HT-29 (cell line): ENCODE measurements at places on chromosomes 2 and 18.

GRCh38 chr2:145325485-145325884, 805.6 kb upstream of the ZEB2 start:
- DNase-seq, result no peak

DNA sequence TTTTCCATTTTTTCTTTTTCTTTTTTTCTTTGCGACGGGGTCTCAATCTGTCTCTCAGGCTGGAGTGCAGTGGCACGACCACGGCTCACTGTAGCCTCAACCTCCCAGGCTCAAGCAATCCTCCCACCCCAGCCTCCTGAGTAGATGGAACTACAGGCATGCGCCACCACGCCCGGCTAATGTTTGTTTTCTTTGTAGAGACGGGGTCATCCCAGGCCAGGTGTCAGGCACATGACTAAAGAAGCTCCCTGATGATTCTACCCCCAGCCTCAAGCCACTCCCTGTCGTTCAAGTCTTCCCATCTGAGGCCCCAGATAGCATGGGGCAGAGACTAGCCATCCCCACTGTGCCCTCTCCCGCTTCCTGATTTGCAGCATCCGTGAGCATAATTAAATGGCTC, 9.8 kb upstream of the FZD5 start:
- DNase-seq, result no peak

DNA sequence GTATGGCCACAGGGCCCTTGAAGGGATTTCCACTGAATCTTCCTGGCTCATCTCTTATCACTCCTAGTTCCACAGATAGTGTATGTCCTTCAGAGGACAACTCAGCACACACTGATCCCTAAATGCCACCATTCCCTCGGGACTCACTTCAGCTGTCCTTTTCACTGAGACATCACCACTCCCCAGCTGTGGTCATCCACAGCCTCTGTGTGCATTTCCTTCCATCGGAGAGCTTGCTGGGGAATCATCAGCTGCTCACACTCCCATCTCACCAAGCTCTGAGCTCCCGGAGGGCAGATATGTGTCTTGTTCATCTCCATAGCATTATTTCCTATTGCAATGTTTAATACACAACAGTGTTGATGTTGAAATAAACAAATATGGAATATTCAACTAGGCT, 759.5 kb downstream of the RNF144A start:
- DNase-seq, result no peak

GRCh38 chr2:159086342-159086741, 117.9 kb downstream of the TANC1 start:
- DNase-seq, result no peak

DNA sequence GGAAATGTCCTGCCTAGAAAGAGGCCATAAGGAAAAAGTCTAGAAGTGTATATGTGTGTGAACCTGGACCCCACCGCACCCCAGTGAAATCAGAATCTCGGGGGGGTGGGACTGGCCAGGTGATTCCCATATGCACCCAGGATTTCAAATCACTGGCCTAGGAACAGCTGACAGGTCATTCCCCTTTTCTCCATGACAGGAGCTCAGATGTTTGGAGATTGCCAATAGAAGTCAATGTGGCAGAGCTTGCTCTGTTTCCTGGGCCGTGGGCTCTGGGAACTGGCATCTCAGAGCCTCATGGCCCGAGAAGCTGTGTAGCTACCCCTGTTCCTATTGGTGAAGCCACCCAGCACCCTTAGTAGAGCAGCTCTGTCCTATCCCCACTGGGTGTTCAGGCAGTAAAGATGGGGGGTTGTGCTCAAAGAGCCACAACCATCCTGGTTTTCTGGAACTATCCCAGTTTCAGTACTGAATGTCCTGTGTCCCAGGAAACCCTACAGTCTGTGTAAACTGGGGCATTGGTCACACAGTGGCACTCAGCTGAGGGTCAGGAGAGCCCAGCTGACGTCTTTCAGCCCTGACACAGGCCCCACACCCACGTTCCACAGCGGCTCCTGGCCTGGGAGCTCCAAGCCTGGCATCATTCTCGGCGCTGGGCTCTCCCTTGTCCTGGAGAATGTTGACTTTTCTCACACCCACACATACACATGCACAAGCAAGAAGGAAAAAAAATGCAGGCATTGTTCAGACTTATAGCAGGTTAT, 18.9 kb downstream of the GNLY start:
- DNase-seq, result no peak

- DNase-seq, result peak; percentile 46
These were observed 603.3 kb upstream of the POU3F3 start for GRCh38 chr2:104250635-104251034.

DNA sequence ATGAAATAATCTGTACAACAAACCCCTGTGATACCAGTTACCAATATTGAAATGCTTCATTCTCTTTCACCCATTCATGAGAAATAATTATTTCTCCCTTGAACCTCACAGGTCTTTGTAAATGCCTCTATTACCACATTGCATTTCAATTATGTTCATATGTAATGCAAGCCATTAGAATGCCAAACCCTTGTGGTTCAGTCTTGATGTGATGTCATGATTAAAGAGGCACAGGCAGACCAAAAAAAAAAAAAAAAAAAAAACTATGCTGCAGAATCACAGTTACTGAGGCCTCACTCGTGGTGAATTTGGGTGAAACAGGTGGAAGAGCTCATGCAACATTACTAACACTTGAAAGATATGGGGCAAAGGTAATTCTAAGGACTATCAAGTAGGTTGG, 9.4 kb upstream of the EPG5 start:
- no peak for DNase-seq

GRCh38 chr2:9226458-9227380, 20.1 kb downstream of the ASAP2 start:
- DNase-seq, result no peak

DNA sequence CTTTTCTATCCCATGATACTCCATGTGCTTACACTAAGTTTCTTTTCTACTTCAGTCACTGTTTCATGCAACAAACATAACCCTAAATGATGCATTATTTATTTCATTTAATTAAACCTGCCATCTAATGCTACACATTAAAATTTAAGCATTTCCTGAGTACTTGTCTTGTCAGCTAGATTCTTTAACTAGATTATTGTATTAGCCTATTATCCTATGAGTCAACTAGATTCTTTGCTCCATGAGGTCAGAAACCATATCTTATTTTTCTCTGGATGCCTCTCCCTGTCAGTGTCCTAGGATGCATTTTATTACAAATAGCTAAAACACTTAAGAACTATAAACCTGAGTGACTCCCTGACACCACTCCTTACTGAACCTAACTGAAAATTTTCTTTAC, 652.4 kb downstream of the SLC4A3 start:
- no peak for DNase-seq

- DNase-seq, result peak; percentile 24
These were observed 11.5 kb upstream of the DIPK1C start for GRCh38 chr18:74468547-74469061.

DNA sequence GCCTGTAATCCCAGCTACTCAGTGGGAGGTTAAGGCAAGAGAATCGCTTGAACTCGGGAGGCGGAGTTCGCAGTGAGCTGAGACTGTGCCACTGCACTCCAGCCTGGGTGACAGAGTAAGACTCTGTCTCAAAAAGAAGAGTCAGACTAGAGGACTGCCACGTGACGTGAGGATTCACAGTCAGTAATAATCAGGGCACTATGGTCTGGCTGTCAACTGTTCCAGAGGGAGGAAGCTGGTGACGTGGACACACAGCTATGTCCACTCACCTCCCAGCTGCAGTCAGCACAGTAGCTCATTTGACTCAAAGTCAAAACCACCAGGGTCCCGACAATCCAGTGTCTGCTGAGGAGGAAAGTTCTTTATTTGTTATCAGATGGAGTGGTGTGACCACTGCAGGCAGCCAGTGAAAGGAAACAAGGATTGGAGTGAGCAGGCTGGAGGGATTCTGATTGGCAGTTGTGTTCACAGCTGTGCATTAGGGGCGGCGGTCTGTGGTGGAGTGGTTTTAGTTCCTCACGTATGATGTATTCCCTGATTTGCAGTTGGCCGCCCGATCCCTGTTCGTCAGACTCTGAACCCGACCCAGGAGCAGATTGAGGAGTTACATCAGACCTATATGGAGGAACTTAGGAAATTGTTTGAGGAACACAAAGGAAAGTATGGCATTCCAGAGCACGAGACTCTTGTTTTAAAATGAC, 37.9 kb downstream of the MOGAT1 start:
- DNase-seq, result peak; percentile 79

DNA sequence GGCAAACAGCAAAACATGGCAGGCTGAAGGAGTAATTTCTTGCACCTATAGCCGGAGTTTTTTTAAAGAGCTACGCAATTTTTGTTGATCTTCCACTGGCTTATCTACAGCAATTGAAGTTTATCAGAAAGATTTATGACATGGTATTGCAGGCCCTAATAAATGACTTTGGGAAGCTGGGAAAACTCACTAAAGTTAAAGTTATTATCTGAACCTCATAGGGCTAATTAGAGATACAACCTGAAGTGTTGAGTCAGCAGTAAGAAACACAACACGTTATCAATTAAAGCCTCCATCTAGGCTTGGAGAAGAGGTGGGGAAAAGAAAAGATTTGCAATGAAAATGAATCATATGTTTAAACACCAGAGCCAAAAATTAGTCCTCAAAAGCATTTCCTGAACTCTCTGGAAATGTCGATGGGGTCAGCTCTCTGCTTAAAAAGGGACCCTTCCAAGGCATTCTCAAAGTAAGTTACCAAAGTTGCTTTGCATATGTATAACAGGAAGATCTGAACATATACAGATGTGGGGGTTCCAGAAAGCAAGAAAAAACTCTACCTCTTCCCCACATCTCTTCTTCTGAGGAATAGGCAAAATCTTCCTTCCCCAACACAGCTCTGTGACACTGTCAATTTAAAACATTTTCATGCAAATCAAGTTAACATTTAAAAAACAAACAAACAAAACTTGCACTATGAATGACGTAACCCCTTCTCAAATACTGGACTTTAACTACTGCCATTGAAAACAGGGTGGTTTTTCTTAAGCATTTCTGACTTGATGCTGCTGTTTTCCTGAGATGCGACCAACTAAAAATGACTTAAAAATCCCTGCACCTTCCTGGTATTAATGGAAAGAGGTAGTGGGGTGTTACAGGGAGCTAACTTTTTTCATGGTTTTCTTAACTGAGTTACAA, 915.6 kb downstream of the NRXN1 start:
- DNase-seq, result no peak

- no peak for DNase-seq
These were observed 17.7 kb downstream of the POU3F3 start for GRCh38 chr2:104871649-104871971.

DNA sequence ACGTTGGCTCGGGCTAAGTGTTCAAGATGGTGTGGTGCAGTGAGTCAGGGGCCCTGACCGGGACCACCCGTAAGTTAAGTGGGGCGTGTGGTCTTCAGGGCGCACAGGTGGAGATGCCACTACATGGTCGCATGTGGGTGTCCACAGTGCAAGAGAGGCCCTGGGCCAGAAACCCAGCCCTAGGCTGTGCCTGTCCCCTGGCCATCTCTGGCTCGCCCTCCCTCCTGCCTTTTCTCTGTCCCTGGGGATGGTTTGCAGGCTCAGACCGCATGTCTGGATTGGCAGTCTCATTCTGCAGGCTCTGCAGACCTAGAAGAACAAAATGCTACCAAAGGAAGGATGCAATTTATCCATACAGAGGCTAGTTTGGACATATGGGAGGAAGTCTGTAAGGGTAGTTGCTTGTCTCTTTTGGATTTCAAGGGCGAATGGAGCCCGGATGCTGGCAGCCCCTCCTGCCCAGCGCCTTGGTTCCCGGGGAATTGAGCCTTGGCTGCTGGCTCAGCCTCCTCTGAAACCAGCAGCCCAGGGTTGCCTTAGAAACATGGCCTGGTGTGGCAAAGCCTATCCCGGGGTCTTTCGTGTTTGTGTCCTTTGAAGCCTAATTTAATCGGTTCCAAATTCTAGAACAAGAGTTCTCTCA, 417.5 kb upstream of the HS6ST1 start:
- no peak for DNase-seq

- peak; percentile 54 for DNase-seq
These were observed 41.2 kb downstream of the ASAP2 start for GRCh38 chr2:9247786-9248185.

- DNase-seq, result no peak
These were observed 31.4 kb downstream of the CAPN13 start for GRCh38 chr2:30775833-30776232.

DNA sequence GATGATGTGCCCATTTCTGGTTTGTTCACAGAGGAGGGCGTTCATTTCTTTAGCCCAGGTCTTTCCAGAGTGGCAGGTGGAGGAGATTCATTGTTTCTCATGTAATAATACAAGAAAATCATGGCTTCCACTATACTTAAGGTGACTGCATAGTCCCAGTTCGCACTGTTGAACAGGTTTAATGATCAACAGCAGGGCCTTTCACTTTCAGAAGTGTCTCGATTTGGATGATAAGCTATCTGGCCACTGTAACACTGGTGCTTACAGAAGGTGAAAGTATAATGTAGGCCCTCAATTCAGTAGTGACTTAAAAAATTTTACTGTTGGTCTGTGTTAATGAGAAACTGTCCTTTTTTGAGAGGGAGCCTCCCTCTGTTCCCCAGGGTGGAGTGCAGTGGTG, 1.4 kb downstream of the RMC1 start:
- DNase-seq, result no peak

GRCh38 chr2:29817801-29818680, 103.3 kb downstream of the ALK start:
- no peak for DNase-seq

DNA sequence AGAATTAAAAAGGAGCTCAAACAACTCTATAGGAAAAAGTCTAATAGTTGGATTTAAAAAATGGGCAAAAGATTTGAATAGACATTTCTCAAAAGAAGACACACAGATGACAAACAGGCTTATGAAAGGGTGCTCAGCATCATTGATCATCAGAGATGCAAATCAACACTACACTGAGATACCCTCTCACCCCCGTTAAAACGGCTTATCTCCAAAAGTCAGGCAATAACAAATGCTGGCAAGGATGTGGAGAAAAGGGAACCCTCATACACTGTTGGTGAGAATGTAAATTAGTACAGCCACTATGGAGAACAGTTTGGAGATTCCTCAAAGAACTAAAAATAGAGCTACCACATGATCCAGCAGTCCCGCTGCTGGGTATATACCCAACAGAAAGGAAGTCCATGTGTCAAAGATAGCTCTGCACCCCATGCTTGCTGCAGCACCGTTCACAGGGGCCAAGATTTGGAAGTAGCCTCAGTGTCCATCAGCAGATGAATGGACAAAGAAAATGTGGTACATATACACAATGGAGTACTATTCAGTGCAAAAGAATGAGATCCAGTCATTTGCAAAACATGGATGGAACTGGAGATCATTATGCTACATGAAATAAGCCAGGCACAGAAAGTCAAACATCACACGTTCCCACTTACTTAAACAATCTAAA, 46.7 kb upstream of the B3GNT7 start:
- DNase-seq, result no peak

DNA sequence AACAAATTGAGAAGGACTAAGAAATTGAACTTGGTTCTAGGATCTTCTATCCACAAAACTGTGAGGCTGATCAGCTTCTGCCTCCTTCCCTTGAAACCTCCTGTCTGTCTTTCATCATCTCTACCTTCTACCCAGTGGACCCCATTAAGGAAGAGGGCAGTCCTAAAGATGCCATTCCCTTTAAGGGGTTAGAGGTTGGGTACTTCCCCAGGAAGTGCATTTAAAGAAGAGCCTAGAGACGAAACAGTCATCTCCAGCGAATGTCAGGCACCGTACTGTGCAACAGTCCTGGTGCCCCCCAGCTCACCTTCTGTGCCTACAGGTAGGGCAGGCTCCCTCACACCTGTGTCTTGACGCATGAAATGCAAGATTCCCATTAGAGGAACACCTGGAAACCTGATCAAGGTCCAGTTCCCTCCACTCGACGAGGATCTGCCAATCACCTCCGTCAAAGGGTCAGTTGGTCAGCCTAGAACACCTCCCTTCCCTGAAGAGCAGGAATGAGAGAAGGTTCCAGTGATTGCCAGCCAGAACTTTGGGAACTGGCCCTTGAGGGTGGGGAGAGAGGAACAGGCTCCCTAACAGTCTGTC, 20.9 kb downstream of the LOXHD1 start:
- no peak for DNase-seq
